ENCODE measurements at places on chromosomes 12 and 14.

DNA sequence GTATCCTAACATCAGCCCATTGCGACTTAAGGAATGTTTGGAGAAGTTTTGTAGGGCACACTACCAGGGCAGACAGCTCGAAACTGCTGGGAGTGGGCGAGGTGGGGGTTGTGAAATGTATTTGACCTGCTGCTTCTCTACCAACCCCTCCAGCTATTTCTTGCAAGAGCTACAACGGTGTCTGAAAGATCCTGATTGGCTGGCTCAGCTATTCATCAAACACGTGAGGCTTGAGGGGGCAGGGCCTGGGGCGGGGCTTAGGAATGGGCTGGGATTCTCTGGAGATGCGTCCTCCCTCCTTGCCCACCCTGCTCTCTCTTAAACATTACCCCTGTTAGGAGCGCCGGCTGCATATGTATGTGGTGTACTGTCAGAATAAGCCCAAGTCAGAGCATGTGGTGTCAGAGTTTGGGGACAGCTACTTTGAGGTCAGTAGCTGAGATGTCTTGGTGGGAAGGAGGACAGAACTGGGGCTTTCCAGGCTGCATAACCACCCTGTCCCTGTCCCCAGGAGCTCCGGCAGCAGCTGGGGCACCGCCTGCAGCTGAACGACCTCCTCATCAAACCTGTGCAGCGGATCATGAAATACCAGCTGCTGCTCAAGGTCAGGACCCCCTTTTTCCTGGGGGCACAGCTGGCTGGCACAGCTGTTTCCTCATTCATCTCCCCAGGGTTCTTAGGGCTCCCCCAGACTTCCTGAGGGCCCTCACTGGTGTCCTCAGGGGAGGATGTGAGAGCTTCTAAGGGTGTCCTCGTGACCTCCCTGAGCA, 3.1 kb downstream of the ARHGEF25 start:
- no peak for DNase-seq

DNA sequence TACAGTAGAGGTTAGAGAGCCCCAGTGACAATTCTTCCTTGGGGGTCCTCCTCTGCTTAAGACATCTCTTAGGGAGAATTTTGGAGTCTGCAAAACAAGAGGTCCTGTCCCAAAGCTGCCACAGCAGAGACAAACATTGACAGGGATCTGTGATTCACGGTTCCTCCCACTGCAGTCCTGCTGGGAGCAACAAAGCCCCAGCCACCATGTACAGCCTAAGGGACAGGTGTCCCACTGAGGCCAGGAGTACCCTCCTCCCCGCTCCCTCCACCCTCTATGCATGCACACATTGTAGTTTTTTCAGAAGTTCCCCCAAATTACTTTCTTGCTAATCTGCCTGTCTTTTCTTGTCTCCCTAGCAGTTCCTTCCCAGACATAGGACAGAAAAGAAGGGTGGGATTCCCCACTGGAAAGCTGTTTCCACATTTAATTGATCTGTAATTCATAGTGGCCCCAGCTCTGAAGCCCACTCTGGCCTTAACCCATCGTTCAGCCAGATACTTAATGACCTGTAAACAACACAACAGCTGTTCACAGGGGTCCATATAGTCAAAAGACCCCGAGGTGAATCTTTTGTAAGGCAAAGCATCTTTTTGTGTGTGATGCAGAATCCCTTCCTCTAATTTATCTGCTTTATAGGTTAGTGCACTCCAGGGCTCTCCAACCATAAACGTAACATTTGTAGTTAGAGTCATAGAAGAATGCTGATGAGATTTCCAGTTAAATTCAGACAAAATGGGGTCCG, 13.9 kb upstream of the PRICKLE1 start:
- DNase-seq, result no peak

GRCh38 chr12:118429688-118430383, 53.5 kb downstream of the SUDS3 start:
- DNase-seq, result no peak

DNA sequence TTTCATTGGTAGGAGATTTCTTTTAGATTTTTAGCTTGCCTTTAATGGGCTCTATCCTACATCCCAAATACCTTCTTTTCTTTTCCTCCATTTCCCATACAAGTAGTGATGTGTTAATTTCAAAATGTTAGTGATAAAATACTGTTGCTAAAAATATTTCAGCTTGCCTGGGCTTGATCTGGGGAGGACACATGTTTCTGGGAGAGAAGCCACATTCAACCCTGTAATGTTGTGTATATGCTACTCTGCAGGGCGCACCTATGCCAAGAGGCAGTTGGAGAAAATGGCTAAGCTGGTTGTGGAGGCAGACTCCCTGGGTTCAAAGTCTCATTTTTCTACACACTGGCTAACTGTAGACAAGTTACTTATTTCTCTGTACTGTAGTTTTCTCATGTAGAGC, 26.3 kb downstream of the FLRT2 start:
- DNase-seq, result no peak

DNA sequence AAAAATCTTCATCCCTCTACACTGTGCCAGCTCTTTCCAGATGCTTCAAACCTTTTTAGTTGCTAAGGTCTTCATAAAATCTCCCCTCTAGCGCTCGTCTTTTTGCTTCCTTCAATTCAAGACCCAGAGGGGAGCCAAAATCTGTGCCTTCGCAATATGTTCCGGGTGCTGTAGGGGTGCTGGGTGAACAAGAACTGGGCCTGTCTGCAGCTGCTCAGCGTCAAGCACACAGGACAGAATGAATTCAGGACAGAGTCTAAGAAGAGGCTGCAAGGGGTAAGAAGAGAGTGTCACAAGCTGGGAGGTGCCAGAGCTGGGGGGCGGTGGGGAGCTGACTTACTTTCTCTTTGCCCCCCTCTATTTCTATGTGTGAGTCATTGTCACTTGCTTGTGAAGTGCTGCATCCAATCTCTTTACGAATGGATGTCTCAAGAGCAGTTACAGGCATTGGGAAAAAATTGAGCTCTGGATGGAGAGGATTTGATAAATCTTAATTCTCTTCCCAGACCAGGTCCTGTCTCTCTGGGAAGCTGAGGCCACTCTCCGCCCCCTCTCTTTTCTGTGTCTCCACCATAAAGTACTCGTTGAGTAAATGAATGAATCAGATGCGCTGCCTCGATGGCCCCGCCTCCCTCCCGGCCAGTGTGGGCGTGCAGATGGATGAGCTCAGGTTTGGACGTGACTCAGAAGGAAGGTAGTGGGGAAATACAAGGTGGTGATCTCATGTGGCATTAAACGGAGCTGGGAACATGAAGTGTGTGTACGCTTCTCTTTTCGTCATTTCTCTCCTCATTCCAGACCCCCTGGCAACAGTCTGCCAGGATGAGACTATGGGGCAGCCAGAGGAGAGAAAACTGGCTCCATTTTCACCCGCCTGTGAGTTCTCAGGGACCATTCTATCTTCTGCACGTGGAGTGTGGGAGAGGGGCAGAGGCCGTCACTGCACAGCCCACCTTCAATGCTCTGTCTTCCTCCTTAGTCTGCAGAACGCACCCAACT, 91.3 kb downstream of the TSPAN9 start:
- peak; percentile 32 for DNase-seq

- no peak for DNase-seq
Observed at GRCh38 chr14:100387450-100387849, 64.3 kb downstream of the SLC25A47 start.

- DNase-seq, result peak; percentile 39
Observed at GRCh38 chr12:124391340-124392261, 96.7 kb downstream of the RFLNA start.

DNA sequence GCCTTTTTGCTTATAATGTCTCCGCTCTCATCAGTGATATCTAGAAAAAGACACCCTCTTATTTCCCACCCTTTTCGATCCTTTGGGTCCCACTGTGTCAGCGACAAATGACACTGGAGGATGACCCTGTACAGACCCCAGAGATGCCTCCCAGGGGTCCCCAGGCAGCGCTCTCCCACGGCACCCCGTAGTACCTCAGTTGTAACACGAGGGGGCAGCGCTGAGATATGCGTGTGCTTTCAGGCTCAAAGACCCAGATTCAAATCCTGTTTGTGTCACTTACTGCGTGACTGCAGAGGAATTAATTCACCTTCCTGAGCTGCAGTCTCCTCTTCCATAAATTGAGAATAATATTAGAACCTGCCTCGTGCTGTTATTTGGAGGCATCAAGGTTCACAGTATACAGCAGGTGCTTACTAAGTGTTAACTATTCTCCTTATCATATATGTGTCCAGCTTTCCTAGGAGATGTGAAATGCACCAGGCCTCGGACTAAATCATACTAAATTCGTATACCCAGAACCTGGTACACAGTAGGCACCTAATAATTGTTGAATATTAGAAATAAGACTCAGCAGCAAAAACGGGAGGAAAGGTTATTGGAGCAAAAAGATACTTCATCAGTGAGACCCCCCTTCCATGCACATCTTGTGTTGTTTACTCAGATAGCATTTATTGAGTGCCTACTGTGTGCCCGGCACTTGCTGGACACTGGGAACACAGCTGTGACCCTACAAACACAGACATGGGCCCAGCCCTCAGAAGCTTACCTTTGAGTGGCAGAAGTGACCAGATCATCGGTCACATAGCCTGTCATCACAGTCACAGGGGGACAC, 99.9 kb downstream of the PHETA1 start:
- peak; percentile 6 for DNase-seq

- no peak for DNase-seq
Observed at GRCh38 chr12:106657488-106657887, 74.7 kb downstream of the RFX4 start.

DNA sequence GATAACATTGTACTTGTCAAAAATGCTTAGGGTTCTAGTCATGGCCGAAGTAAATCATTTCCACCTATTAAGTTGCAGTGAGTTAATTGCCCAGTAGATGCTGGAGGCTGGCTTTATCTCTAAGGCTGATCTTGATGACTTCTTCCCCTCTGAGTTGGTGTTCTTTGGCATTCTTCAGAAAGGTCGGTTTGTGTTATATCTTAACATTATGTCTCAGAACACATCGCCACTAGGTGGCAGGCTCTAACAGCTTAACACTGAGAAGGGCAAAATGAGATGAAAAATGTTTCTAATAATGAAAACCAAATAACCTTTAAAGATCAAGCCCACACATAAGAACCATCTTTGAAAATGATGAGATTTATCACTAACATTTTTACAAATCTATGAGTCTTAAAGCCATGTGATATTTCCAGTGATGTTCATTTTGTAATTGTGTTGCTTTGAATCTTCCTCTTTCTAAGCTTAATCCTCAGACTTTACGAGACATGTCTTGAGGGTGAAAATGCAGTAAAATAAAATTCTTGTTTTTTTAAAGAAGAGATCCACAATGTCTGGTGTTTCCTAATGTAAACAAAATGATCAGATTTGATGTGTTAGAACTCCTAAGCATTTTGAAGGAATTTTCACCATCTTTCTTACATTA, 28.6 kb downstream of the SUDS3 start:
- DNase-seq, result peak; percentile 48

GRCh38 chr14:52146504-52146903, 77.6 kb upstream of the NID2 start:
- no peak for DNase-seq

DNA sequence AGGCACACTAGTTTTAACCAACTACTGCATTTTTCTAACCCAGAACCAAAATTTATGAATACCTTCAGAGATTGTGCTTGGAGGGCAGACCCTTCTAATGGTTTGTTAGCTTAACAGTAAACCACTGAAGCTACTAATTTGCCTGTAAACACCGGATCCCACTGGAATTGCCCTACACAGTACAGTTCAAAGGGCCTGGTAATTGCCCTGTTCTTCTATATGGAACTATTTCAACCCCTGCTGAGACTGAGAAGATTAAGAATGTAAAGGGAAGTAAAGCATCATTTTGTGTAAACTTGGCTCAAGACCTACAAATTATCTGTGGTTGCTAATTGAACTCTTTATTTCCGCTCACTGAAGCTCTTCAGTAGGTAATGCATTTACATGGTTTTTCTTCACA, 468.1 kb downstream of the NPAS3 start:
- DNase-seq, result no peak

Measured in activated naive CD4-positive, alpha-beta T cell treated with Interleukin-2 at 50 U/mL for 16 hours (primary cell).